ENCODE measurements at places on chromosomes 3 and 15.

GRCh38 chr15:90529011-90529370 lies 732 bp upstream of the CRTC3 start:
- DNase-seq, result no peak

DNA sequence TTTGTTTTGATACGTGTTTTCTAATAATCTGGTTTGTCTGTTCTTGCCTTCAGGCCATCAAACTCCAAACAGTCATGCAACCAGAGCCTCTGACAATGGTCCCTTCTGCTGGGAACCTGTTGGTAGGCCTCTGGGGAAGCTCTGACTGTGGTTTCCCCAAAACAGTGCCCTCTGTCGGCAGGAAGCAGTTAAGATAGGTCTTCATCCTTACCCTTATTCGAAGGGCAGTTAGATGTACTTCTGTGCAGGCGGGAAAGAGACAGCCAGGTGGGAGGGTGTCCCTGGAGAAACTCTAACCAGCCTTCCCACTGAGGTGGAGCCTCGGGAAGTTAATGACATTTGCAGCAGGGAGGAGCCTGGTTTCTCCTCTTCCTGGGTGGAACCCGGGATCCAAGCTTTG lies 81.6 kb upstream of the CHMP2B start:
- no peak for DNase-seq

DNA sequence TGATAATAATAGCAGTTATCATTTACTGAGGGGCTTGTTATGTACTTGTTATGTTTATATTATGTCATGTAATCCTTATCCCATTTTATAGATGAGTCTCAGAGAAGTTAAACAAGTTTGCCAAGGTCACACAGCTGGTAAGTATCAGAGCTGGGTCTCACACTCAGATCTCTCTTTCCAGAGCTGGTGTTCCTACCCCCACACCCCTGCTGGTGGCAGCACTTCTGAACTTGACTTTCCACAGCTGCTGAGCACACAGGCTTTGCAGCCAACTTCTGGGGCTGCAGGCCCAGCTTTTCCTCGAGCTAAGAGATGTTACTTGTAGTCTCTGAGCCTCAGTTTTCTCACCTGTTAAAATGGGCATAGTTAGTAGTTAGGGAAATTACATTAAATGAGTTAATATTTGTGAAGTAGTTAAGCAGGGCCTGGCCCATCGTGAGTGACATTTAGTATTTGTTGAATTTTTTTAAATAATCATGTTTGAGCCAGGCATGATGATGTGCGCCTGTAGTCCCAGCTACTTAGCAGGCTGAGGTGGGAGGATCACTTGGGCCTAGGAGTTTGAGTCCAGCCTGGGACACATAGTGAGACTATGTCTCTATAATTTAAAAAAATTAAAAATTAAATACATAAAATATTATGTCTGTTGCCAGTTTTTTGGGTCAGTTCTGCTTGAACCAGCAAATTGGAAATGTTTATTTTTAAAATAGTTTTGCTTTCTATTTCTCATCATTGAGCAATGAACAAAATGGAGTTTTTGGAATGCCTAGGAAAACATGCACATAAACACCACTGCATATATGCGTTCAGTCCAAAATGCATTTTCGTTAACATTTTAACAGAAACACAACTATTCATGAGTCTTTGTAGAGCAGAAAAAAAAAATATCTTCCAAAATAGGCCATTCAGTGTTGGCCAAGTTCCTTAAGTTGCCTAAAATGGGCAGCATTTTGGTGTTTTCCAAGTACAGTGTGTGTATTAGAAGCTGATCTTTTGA lies 87.3 kb downstream of the SMAD6 start:
- DNase-seq, result no peak

DNA sequence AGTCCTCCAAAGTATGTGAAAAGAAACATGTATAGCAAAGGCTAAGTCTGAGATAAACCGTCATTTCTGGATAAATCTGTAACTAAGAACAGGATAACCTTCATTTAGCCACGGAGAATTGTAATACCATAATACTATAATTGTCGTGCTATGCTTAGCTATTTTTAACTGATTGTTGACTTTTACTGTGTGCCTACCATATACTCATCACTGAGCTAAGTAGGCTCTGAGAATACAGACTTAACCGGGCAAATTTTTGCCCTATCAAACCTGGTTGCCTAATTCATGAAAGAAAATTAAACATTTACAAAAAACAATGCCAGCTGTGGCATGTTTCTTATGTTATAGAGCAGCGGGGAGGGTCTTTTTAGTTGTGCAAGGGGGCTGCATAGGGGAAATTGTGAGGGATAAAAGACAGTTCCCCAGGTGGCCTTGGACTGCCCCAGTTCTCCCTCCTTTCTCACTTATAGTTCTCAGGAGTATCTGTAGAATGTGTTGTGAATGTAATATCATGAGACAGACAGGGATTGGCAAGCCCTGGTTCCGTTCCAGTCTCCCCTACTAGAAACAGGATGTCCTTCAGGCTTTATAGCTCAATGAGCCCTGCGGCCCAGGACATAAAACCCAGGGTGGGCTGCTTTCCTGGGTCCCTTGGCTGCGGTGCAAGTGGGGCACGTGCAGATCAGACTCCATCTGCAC lies 318.5 kb downstream of the GBE1 start:
- DNase-seq, result no peak

GRCh38 chr3:188978421-188979171 lies 193.2 kb upstream of the TPRG1 start:
- DNase-seq, result no peak

DNA sequence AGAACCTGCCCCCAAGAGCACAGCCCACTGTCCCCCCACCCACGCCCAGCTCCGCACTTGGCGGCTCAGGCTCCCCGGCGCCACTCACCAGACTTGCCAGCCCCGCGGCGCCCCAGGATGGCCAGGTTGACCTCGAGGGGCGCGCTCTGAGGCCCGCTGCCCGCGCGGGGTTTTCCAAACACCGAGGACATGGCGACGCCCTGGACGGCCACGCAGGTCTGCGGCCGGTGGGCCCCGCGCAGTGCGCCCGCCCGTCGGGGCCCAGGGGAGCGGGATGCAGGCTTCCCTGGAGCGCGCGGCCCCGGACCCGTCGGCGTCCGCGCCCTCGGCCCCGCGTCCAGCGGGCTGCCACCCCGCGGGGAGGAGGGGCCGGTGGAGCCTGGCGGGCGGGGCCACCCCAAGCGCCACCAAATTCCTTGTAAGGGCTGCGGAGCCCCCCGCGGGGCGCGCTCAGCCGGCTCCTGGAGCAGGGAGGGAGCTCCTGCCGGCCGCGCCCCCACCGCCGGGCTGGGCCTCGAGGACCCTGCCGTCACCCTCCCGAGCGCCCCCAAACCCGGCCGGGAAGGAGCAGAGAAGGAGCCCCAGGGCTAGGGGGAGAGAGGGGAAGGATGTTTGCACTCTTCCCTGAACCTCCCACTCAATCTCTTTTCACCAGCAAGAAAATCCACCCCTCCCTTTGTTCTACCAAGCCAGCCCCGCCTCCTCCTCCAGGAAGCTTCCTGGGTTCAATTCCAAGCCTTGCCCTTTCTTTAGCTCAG lies at the start of gene RASL12:
RASL12 (minus strand) TSS at position 347 of the 758 bp plus-strand sequence; CDS start at position 191, 156 bp downstream.
- DNase-seq, result no peak

DNA sequence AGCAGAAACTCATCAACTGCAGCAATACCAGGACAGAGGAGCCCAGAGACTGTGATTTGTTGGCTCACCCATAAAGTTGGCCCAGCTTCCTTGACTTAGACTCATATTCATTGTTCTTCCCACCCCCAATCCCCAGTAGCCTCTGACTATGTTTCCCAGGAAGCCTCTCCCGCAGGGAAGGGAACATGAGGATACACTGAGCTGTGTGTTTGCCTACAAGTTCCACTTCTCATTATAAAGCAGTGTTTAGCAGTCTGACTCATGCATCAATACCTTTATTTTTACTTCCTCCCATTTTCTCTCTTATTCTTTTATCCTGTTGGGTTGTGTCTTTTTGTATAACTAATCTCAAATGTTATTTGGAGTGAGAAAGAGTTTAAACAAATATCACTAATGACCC lies 111.6 kb upstream of the PHLDB2 start:
- DNase-seq, result no peak

- no peak for DNase-seq
These were observed 256.4 kb upstream of the ZNF385D start for GRCh38 chr3:22007368-22007767.

GRCh38 chr3:51908026-51908425 lies 4.9 kb upstream of the IQCF1 start:
- DNase-seq, result no peak

- DNase-seq, result no peak
These were observed 92.4 kb downstream of the MINAR1 start for GRCh38 chr15:79524531-79524930.

GRCh38 chr3:72516361-72516760 lies 331.9 kb downstream of the SHQ1 start:
- no peak for DNase-seq

GRCh38 chr3:4052706-4053105 lies 250.5 kb upstream of the SETMAR start:
- DNase-seq, result no peak

DNA sequence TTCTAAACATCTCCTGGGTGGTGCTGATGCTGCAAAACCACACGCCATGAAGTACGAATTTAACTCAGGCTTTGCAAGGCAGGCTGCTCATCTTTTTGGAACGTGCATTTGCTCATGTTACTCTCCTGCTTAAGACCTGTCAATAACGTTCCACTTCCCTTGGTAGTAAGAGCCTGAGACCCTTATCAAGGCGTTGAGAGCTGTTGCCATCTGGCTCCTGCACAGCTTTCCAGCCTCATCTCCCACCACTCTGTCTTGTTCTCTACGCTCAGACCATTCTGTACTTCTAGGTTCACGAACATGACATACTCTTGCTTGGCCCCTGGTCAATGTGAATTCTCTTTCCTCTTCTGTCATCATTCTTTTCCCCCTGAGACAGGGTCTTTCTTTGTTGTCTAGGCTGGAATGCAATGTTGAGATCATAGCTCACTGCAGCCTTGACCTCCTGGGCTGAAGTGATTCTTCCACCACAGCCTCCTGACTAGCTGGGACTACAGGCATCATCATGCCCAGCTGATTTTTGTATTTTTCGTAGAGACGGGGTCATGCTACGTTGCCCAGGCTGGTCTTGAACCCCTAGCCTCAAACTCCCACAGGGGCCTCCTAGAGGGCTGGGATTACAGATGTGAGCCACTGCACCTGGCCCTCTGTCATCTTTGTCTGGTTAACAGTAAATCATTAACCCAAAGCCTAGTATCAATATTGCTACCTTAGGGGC lies 202.8 kb downstream of the CADPS start:
- no peak for DNase-seq

GRCh38 chr3:74200952-74201351 lies 413.5 kb downstream of the CNTN3 start:
- no peak for DNase-seq

GRCh38 chr3:18424213-18424728 lies 868 bp downstream of the SATB1 start:
- DNase-seq, result no peak

- DNase-seq, result no peak
These were observed 1.5 kb downstream of the CLDN1 start for GRCh38 chr3:190320594-190321362.

GRCh38 chr3:184556582-184557347 lies 4.8 kb upstream of the EPHB3 start:
- DNase-seq, result no peak

DNA sequence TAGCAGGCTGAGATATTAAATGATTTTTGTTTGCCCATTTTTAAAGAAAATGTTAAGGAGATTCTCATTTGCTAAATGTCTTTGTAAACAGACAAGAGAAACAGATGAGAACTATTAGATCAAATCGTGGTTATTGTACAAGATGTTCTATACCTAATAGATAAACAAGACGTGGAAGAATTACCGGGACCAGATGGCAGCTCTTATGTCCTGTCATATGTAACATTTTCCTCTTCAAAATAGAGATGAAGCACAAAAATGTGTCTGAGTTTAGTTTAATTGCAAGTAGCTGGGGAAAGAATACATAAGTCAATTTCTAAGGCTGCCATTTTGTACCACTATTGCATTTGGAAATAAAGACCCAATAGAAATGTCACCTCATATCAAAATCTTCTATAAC lies 553.7 kb downstream of the TUSC7 start:
- no peak for DNase-seq
